ENCODE measurements at places on chromosomes 4 and X.

DNA sequence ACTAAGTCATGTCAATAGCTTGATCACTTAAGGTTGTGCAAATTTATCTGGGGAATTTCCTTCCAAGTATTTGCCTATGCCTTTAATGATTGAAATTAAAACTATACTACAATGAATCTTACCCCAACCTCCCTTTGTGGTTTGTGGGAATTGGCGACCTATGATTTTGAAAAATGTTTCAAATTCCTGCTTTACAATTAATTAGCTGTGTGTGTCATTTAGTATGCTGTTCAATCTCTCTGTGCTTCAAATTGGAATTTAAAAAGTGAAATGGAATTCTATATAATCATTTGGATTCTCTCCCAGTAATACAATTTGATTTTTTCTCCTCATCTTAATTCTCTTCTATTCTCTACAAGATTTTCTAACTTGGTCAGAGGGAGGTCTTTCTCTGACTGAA lies 2319.5 kb downstream of the ARAP2 start:
- no peak for DNase-seq

- no peak for DNase-seq
These were observed 305 bp upstream of the MAB21L2 start for GRCh38 chr4:150581641-150582051.

GRCh38 chrX:71489540-71489939 lies 43.4 kb upstream of the OGT start:
- DNase-seq: no peak

DNA sequence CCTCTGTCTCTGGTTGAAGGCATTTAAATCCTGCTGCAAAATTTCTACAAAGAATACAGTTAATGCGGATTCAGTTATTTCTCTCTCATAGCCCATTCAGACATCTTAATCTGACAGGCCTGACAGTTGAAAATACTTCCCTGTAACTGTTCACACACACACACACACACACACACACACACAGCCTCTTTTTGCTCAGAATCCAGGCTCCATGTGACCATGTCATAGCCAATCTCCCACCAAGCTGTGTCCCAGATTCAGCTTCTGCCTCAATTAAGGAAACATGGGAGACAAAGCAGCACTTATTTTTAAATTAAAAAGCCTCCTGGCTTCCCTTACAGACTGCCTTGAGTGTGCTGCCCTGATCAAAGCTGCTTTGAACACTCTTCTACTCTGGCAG lies 49.3 kb upstream of the EFHC2 start:
- DNase-seq: no peak

DNA sequence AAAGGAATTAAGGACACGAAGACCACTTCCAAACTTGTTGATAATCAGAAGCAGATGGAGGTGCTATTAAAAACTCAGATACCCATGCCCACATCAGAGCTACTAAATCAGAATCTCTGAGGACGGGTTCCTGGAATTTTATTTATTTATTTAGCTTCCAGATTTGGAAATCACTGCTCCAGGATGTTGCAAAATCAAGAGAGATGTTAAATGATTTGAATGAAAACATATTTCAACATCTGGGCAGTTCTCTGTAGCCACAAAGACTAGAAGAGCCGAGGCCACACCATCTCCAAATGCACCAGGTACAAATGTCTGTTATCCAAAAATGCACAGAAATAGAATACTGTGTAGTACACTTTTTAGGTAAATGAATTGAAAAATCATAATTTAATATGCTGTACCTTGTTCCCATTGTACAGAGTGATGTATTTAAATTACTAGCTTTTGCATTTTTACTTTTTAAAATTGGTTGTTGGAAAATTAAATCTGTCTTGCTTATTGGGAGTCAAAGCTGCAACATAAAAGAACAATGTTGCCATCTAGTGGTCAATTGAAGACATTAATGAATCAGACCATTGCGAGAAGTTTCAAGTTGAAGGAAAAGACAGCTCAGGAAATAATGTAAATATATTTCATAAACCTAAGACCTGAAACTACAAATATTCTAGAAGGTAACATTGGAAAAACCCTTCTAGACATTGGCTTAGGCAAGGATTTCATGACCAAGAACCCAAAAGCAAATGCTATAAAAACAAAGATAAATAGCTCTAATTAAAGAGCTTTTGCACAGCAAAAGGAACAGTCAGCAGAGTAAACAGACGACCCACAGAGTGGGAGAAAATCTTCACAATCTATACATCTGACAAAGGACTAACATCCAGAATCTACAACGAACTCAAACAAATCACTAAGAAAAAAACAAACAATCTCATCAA lies 151.3 kb upstream of the TTC29 start:
- no peak for DNase-seq

GRCh38 chr4:113043591-113043990 lies 5.9 kb upstream of the ANK2 start:
- DNase-seq: no peak

DNA sequence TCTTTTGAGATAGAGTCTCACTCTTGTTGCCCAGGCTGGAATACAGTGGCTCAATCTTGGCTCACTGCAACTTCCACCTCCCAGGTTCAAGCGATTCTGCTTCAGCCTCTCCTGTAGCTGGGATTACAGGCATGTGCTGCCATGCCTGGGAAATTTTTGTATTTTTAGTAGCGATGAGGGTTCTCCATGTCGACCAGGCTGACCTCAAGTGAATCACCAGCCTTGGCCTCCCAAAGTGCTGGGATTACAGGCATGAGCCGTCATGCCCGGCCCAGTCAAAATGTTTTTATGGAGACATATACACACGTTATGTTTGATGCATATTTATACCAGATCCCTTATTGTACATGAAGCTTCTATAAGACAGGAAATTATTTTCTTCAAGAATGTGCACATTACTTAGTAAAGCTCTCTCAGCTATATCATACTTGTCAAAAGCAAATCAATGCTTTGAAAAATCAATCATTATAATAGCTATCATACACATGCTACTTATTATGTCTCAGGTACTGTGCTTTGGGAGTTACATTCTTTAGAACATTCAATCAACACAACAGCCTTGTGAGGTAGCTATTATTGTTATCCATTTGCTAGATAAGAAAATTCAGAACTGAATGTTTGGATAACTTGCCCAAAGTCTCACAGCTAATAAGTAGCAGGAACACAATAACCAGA lies 269.2 kb downstream of the FSTL5 start:
- no peak for DNase-seq

DNA sequence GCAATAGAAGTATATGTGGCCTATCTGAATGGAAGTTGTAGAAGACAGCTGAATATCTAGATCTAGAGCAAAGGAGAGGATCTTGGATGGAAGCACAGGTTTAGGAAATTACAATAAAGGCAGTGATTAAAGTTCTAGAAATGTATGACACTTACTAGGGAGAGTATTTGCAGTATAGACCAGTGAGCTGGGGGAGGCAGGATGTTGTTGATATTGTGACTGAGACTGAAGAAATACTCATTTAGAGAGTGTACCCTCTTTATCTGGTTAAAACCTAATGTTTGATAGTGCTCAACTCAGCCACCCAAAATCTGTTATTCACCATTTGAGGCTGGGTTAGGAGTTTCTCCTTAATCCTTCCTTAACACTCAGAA lies 439.5 kb downstream of the GRXCR1 start:
- no peak for DNase-seq

- no peak for DNase-seq
These were observed 29.6 kb downstream of the PDGFC start for GRCh38 chr4:156941940-156942548.

DNA sequence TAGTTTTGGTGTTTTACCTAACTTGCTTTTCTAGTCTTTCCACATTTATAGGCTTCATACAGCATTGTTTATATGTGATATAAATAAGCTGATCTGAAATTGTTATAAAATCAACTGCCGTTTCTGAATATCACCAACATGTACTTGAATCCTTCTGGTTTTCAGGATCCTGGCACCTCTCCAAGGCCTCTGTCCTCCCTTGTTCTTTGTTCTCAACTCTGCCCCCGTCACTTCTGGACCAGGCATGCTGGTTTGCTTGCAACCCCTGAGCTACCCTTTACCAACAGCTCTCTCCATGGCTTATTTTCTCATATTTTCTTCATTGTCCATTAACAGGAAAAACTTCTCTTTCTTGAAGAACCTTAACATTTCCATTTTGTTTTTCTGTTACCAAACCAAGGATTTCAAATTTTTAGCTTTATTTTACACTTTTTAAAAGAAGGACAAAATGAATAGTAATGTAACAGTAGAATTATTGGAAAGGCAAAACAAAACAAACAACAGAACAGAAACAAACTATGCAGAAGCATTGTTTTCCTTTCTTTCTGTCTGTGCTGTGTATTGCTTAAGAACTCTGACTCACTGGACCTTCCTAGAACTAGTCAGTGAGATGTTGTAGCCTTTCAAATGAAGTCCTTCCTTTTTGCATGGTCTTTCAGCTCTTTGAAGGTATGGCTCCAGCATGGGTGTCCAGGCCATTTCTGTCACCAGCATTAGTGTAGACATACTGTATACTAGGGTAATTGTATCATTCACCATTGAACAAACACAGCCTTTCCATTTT lies 44.8 kb downstream of the BANK1 start:
- DNase-seq: no peak

GRCh38 chr4:42671431-42672194 lies 14.7 kb upstream of the ATP8A1 start:
- peak; percentile 74 for DNase-seq

GRCh38 chrX:134732152-134732551 lies 73.9 kb upstream of the PLAC1 start:
- DNase-seq: no peak

GRCh38 chr4:127809173-127809800 lies 27.2 kb downstream of the HSPA4L start:
- DNase-seq: no peak

DNA sequence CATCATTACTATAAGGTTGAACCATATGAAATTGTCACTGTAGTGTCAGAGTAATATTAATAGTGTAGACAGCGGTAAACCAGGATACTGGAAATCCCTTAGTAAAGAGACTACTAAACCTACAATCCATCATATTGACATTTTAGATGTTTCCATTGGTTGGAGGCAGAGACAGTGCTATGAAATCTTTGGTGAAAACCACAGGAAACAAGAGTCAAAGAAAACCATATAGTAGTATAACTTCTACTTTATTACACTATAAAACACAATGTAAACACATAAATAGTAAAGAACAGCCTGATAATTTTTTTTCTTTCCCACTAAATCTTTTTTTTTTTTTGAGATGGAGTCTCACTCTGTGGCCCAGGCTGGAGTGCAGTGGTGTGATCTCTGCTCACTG lies 15.9 kb downstream of the RELL1 start:
- no peak for DNase-seq

DNA sequence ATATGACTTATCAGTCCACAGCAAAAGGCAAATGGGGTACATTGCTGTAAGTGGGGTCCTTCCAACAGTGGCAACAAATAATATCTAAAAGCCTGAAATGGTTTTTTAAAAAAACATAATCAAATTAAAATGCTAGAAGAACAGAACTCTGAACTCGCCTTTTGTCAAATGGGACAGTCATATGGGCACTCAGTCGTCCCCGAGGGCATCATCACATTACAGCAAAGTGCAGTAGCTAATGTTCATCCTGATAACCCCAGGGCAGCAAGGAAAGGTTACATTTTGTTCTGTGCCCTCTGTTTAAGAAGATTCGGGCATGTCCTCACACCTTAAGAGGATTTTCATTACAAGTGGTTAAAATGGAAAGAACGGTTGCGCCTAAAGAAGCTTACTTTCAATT lies 997.9 kb upstream of the TENM3 start:
- DNase-seq: no peak

GRCh38 chr4:5945936-5946335 lies 53.0 kb upstream of the CRMP1 start:
- DNase-seq: no peak

DNA sequence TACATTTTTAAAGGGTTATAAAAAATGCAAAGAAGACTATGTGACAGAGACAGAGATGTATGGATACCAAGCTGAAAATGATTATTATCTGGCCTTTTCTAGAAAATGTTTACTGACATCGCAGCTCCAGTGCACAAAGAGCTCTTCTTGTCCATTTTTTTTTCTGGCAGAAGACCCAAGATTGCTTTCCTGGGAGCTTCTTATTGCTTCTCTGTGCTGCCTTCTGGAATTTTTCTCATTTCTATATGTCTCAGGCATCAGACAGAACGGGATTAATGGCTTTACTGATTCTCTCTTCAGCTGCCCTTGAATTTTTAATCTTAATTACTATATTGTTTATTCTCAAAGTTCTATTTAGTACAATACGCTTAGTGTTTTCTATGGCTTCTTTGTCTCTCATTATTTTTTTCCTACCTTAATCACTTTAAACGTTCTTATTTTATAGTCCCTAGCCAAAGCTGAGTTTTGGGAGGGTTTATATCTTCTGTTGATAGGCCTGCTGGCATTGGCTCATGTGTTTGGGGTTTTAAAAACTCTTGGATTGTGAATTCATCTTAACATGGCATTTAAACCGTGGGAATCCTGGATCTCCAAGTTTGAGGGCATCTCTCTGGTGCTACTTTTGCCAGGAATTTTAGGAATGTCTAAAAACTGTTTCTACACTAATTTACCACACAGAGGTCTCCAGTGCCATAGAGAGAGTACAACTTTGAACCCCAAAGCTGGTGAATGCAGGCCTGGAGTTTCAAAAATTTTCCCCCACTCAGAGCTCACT lies 138.9 kb upstream of the LNX1 start:
- DNase-seq: no peak

DNA sequence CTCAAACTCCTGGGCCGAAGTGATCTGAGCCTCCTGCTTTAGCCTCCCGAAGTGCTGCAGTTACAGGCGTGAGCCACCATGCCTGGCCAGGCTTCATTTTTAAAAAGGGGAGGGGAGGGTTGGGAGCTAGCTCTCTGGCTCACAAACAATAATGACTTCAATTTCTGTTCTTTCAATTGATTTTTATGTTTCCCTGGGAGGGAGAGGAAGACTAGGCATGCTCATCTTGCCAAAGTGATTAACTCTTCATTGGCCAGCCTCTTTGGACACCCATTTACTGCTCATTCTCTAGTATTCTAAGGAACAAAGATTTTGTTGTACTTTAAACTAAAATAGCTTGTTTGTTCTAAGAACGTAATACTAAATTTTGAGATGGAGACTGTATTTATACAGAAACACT lies 43.4 kb upstream of the TRIM2 start:
- no peak for DNase-seq

All from naive thymus-derived CD8-positive, alpha-beta T cell (primary cell).